Left lobe of liver (tissue), 2 donors: ENCODE measurements at places on chromosomes 2 and 18.

DNA sequence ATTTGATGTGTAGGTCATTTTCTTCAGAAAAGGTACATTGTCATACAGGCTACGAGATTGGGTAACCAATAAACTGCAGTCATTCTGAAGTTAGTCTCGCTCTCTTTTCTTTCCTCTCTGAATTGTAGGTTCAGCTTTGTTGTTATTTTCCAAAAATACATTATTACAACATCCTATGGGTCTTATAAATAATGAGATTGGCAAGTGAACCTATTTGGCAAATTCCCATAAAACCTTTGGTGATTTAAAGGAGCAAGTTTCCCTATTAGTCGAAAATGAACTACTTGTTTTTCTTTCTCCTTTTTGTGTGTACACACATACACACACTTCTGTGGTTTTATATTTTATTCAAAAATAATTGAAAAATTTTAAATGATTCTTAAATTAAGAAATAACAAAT lies 67.0 kb downstream of the ARHGAP28 start:
- DNase-seq: no peak

- DNase-seq: no peak
Observed at GRCh38 chr18:44452346-44452745, 228.3 kb upstream of the SETBP1 start.

GRCh38 chr18:46385124-46385523 lies 271.9 kb downstream of the LOXHD1 start:
- no peak for DNase-seq

GRCh38 chr2:40102447-40102846 lies 323.4 kb upstream of the THUMPD2 start:
- DNase-seq: no peak

DNA sequence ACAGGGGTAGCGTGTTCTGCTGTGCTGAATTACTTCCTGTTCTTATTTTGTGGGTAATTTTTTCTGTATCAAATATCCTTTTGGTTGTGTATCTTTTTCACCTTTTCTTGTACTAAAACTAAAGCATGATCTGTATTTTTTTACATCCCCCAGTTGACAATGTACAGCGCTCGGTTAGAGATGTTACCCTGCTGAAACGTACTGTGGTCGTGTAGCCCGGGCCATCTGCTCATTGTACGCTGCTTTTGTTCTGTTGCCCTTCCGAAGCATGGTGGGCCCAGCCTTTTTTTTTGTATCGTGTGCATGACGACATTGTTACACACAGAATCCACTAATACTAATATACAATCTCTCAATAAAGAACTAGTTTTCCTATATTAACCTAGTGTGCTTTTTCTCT lies 233.1 kb downstream of the HAUS1 start:
- DNase-seq: no peak

- no peak for DNase-seq
Observed at GRCh38 chr2:153005071-153005730, 286.8 kb downstream of the ARL6IP6 start.

DNA sequence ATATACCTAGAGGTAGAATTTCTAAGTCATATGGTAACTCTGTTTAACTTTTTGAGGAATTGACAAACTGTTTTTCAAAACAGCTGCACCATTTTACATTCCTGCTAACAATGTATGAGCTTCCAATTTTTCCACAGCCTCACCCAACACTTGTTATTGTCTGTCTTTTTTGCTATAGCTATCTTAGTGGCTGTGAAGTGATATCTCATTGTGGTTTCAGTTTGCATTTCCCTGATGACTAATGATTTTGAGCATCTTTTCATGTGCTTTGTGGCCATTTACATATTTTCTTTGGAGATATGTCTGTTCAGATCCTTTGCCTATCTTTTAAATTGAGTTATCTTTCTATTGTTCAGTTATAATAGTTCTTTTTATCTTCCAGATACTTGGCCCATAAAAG lies 273.8 kb downstream of the AGPS start:
- no peak for DNase-seq

DNA sequence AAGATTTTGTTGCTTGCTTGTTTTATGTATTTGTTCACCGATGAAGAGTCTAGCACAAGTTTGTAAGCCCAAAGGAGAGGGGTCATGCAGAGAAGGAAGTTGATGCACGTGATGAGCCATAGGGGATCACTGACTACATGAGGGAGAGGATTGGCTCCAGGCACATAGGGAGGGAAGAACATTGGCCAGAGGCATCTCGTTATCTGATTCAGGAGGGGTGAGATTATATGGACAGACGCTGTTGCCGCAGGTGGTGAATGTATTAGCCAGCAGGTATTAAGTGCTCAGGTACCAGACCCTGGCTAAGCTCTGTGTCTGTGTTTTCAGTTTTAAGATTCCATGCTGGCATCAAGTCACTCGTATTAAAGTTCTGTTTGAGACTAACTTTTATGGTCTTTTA lies 91.8 kb upstream of the CHST9 start:
- DNase-seq: no peak

DNA sequence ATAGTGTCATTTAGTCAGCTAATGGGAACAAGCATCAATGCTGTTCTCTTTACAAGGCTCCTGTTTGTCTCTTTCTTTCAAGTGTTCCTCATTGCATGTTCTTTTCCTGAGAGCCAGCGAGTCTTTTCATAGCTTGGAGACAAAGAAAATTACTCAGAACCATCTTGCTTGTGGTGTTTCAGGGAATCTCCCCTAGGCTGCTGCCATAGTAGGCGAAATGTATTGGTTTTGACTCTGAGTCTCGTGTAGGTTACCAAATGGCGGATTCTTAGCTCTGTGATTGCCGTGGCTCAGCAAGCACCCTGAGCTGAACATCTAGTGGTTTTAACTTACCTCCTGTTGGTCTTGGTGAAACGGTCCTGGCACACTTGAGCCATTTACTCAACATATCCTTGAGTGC lies 68.7 kb downstream of the RHBDD1 start:
- no peak for DNase-seq

- no peak for DNase-seq
Observed at GRCh38 chr18:70337139-70337972, 48.5 kb downstream of the SOCS6 start.

DNA sequence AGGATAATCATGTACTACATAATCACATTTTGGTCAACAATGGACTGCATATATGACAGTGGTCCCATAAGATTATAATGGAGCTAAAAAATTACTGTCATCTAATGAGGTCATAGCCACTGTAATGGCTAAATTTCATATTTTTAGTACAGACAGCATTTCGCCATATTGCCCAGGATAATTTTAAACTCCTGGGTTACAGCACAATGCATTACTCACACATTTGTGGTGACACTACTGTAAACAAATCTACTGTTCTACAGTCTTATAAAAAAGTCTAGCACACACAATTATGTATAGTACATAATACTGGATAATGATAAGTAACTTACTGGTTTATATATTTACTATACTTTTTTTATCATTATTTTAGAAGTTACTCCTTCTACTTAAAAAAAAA lies 12.8 kb downstream of the EIF2AK2 start:
- DNase-seq: no peak

DNA sequence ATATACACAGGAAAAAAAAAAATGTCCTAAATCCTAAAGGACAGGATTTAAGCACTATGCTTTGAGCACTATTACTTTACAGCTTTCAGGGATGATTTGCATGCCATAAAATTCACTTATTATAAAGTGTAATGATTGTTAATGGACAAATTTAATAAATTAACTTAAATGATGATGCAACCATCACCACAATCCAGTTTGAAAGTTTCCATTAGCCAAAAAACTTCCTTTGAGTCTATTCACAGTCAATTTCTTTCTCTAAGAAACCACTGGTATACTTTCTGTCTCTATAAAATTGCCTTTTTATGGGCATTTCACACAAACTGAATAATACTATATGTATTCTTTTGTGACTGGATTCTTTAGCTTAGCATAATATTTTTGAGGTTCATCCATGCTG lies 111.1 kb upstream of the RIOK3 start:
- no peak for DNase-seq

DNA sequence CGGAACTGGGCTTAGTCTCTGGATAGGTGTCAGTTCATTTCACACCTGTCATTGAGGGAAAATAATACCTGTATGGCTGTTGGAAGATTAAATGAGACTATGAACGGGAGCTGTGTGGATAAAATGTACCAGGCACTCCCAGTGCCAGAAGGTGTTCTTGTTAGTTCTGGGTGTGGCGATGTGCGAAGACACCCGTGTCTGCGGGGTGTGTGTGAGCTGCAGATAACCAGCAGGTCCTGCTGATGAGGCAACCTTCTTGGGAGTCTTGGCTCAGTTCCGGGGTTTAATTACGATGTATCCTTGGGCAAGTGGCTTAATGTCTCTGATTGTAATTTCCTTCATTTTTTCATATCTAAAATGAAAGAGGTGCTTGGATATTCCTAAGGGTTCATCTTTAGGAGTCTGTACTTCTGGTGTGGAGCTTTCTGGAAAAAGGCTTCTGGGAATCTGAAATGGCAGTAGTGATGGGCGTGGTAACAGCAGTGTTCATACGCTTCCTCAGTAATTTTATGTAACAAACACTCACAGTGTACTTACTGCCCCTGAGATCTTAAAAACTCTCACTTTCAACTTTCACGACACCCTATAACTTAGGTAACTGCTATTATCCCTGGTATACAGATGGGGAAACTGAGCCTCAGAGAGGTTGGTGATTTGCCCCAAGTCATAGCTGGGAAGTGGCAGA lies 35.0 kb downstream of the NEDD4L start:
- DNase-seq: no peak

- no peak for DNase-seq
Observed at GRCh38 chr18:8899000-8899399, 193.6 kb downstream of the MTCL1 start.

DNA sequence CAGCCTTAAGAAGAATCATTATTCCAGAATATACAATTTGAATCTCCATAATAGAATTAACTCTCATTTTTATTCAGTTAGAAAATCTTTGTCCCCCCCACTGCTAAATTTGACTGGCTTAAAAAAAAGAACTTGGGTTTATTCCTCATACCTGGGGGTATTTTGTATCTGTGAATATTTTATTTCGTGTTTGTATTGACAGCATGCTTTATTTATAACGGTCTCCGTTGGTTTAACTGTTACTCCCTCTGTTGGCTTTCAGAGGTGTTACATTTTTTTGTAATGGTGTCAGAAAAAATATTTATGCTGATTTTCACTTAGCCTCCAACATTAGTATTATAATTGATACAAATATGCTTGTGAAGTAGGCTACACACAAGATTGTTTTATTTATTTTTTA lies 109.1 kb downstream of the HAUS1 start:
- no peak for DNase-seq

DNA sequence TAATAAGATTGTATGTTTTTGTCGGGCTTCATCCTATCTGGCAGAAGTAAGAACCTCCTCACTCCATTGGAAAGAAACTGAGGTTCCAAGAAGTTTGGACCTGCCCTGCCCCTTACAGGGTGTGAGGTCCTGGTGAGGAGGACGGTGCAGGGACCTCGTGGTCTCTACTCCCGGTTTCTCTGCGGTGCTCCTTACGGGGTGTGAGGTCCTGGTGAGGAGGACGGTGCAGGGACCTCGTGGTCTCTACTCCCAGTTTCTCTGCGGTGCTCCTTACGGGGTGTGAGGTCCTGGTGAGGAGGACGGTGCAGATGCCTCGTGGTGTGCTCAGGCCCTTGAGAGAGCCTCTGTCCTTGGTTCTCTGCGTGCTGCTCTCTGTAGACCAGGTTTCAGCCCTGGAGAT lies 5.2 kb downstream of the CTDP1 start:
- DNase-seq: no peak

DNA sequence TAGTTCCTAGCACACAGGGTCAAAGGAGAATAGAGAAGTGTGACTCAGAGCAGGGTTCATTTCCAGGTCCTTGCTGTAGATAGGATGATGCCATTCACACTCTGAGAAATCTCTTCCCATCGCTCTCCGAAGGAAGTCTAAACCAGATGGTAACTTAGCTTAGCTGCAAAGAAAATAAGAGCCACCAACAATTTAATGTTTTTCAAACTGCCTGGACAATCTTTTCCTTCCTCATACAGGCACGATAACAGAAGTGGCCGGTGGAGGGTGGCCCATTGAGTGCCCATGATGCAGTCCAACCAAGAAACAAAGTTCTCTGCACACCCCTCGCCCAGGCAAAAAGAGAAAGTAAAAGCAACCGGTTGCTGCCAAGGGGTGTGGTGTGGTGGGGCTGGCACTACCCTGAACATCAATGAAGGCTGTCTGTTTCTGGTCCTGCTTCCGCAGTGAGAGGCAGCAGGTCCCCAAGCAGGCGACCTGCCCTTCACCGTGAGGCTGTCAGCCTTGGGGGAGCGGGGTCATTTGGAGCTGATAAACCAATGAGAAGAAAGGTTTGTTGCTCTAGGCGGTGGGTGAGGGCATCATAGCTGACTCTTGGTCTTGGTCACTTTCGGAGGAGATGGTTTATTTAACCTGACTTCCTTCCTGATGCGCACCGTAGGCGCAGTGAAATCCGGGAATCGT lies 105.6 kb upstream of the CD302 start:
- peak; percentile 51 for DNase-seq

DNA sequence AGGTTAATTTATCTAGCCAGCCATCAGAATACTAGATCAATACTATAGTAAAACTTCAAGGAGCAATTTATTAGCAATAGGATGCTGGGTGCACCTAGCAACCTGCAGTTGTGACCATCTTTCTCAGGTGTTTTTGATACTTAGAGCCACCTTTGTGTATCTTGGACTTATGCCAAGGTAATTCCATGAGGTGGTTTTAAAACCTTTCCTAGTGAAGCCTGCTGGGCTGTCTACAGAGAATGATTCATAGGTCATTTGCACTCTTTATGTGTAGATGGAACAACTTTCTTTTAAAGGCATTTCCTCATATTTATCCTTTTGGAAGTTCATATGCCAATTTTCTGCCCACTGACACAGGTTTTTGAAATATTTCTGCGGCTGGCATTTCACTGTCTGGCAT lies 1030.1 kb upstream of the POU3F3 start:
- DNase-seq: no peak

DNA sequence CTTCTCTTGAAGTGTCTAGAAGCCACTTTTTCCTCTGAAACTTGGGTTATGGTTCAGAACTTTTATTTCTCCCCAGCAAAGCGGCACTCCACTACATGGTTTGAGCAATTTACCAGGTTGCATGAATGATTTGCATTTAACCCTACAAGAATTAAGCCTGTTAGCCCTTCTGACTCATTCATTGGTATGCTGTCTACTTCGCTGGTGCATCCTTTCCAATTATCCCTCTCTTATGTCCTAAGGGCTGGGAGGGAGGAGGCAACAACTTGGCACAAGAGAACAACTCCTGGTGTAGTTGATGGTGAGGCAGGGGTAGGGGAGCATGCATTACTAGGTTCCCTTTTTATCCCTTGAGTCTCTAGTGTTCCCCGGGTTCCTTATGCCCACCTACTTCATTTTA lies 293.4 kb upstream of the MEX3C start:
- no peak for DNase-seq

DNA sequence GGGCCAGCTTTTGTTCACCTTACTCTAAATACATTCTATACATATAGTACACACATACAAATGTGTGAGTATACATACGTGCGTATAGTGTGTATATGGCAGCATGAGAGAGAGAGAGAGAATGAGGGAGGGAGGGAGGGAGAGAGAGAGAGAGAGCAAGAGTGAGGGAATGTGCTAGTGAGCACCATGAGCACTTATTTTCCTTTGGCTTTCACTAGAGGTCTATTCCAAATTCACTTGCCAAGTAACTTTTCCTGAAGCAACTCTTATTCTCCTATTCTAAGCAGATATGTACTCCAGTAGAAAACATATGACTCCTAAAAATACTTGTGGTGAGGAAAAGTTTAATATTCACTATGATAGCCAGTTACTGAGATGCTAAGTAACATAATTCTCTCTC lies 85.7 kb downstream of the COBLL1 start:
- DNase-seq: no peak
